ENCODE measurements at places on chromosomes 2 and 18.

GRCh38 chr2:198143793-198144192 is 339.4 kb downstream of the PLCL1 start:
- no peak for DNase-seq

- DNase-seq: no peak
Observed at GRCh38 chr2:201759567-201759966, 21.2 kb downstream of the ALS2 start.

- no peak for DNase-seq
Observed at GRCh38 chr2:7984693-7985353, 697.0 kb upstream of the ID2 start.

- DNase-seq: no peak
Observed at GRCh38 chr2:33484042-33484621, 7.7 kb downstream of the RASGRP3 start.

- no peak for DNase-seq
Observed at GRCh38 chr2:176626796-176627195, 357.6 kb downstream of the MTX2 start.

DNA sequence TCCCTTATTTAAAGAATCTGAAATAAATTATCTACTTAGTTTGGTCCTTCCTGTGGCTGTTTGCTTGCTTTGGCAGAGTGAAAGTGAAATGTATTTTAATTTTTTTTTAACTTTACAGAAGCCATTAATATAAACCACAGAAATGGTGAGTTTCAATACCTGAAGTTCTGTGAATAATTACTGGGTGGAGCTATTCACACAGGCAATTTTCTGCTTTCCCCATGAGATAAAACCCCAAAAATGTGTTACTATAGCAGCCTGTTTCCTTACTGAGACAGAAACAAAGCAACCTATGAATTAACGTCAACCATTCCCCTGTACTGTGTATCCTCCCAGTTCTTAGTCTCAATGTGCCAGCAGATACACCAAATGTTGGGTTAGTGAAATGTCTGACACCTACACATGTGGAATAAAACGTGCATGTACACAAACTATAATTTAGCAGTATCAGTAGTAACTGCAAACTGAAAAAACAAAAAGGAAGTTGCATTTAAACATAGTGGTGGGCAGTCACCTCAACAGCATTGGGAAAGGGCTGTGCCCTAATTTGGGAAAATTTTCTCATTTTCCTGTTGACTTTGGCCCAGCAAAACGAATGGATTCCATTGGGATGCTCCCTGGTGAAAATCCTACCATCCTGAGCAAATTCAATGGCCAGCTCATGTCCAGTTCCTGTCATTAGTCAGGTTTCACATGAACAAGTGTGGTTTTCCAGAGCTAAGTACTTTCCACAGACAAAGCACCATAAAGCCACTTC is 73.1 kb upstream of the RMDN2 start:
- DNase-seq: no peak

DNA sequence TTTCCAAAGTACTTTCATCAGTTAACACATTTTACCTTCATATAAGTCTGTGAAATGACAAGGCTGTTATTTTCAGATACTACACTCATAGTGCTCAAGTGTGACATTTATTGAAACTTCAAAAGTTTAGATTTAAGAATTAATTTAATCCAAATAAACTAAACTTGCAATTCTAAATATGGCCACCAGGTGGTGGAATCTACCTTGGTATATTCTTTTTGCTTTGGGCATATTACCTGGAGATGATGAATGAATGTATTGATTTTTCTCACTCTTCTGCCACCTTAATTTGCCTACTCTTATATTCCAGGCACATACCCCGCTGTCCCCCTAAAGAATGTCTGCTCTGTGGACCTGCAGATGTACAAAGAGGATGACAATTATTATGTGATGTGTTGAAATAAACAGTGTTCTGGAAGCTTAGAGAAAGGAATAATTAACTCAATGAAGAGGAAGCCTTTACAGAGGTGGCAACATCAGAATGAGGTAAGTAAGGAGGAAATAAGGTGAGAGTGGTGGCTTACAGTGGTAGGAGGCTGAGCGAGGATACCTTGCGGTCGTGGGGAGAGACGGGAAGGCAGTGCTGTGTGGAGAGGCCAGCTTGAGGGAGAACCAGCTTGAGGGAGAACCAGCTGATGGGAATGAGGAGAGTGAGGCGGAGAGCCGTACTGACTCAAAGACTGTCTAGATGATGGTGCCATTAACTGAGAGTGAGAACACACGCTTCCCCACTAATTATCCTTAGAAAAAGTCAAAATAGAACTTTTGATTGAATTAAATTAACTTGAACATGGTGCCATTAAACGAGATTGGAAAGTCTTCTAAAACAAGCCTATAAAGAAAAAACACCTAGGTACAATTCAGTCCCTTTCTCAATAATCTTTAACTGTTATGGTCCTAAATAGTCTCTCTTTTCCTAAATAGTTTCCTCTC is 179.5 kb downstream of the CELF4 start:
- no peak for DNase-seq

DNA sequence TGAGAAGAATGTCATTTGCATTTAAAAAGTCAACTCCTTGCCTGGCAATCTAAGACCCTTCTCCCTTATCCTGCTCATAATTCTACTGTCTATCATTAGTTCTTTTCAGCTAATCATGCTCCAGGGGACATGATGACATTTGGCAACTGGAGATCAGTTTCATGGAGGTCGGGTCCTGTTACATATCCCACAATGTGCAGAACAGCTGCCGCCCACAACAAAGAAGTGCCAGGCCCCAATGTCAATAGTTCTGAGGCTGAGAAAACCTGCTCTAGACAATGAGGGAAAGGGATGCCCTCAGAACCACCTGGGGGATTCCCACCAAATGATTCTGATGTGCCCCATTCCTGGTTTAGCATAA is 53.4 kb upstream of the IL1RL1 start:
- no peak for DNase-seq

DNA sequence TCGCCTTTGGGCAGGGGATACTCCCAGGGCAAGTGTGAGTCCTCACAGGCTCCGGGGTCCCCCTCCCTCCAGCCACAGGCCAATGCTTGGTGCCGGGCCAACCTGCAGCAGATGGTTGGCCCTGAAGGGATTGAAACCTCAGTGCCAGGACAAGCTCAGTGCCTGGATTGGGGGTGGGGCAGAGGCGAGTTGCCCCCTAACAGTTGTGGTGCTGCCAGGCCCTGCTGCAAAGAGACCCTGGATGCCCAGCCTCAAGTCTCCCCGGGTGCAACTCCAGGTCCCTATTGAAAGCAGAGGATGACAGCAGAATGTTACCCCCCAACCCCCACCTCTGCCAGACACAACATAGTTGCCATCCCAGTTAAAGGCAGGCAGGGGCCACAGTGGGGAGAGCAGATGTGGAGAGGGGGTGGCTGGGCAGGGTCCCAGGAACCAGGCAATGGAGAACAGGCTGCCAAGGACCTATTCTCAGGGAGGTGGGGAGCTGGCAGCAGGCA is 9.5 kb upstream of the RNF103 start:
- peak; percentile 51 for DNase-seq

DNA sequence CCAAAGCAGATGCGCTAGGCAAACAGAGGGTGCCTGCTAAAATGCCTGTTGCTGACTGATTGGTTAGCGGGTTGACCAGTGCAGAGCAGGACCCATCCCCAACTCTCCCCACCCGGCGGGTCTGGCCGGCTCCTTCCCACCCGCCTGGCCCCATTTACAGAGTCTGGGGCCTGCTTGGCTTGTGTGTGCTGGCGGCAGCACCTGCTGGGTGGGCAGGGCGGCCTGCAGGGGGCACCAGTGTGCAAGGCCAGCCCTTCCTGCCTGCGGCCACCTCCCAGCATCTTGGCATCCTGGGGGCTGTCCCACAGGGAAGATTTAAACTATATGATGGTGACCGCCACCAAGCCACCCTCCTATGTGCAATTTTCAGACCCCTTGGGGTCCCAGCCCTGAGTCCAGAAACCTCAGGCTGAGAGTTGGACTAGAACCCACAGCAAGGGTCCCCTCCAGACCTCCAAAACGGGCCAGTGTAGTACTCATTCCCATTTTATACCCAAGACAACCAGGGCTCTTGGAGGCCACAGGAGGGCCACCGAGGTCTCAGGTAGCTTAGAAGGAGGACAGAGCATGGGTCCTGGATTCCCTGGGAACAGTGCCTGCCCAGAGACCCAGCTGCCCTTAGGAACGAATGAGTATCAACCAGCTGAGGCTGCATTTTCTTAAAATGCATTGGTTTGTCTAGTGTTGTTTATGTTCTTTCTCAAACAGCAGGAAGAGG is 173.6 kb downstream of the SMAD7 start:
- peak; percentile 74 for DNase-seq

DNA sequence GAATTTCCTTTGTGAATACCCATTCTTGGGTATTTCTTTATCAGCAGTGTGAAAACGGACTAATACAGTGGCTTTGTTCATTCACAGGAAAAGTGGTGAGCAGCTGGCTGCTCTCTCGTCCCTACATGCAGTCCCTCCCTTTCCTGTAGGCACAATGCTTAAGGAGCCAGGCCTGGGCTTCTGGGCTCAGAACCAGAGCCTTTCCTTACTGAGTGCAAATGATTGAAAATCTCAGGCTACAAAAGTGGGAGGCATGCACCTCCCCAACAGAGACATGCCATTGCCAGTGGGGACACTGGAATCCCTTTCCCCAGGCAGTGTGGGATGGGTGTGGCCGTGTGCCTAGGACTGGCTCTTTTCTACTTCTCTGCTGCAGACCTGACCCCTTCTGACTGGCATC is 61.3 kb downstream of the MCFD2 start:
- DNase-seq: no peak

DNA sequence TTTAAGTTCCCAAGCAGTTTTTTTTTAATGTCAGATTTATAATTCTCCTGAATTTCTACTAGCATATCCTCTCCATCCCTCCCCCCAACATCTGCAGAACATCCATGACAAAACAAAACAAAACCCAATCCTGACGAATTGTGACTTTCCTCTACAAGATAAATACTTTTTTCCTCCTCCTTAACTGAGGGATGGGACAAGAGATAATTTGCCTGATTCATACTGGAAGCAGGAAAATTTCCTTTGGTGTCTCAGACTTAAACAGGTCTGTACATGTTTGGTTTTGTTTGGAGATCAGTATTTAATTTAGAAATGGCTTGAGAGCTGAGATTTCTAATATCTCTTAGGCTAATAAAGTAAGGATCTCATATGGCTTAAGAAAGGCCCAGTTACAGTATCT is 2.2 kb downstream of the CAVIN2 start:
- DNase-seq: no peak

- no peak for DNase-seq
Observed at GRCh38 chr2:144606466-144607095, 86.7 kb upstream of the ZEB2 start.
